ENCODE measurements at places on chromosomes 2 and 18.

- peak; percentile 94 for DNase-seq
Observed at GRCh38 chr2:191023235-191023679, 9.3 kb upstream of the STAT1 start.

DNA sequence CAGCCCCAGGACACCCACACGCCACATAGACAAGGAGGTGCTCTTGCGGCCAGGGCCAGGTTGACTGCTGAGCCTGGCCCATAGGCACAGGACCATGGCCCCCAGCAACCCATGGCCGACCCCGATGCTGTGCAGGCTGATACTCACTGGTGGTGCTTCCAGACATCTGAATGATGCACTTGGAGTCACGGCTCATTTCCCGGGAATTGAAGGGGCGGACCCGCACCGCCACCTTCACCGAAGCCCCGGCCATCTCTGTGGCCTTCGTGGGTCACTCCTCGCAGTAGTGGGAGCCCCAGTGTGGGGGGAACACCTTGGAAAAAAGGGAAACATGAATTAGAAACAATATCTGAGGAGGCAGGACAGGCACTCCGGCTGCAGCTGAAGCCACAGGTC is 22.5 kb downstream of the KIF1A start:
- DNase-seq, result no peak

DNA sequence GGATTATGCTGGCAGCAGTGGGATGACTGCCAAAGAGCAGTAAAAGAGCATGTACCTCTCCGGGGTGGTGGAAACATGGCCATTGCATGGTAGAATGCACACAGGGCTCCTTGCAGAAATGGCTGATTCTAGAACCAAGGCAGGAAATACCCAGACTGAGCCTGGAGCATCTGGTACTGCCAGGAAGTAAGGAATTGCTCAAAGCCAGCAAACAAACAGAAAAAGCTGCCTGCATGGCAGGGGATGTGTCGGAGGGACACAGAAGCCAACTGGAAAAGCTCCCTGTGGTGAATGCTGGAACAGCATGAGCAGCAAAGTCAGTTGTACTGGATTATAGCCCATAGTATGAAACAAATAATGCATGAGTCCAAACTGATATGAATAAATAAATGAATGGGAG is 78.0 kb upstream of the NFATC1 start:
- DNase-seq, result no peak

DNA sequence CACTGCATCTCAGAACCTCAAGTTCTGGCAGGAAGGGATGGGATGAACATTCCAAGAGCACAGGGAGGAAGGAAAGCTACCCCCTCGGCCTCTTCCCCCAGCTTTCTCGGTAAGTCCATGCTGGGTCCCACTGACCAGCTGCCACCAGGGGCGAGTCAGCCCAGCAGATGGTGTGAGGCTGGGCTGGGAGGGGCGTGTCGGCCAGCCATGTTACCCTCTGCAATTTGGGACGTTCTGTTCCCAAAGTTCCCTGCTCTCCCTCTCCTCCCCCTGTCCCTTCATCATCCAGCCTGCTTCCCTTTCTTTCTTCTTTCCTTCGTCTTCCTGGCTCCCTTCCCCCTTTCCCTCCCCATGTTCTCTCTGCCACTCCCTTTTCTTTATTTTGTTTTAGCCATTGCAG is 74.3 kb upstream of the TNP1 start:
- no peak for DNase-seq

- DNase-seq, result no peak
Observed at GRCh38 chr2:145765874-145766273, 1246.0 kb upstream of the ZEB2 start.

DNA sequence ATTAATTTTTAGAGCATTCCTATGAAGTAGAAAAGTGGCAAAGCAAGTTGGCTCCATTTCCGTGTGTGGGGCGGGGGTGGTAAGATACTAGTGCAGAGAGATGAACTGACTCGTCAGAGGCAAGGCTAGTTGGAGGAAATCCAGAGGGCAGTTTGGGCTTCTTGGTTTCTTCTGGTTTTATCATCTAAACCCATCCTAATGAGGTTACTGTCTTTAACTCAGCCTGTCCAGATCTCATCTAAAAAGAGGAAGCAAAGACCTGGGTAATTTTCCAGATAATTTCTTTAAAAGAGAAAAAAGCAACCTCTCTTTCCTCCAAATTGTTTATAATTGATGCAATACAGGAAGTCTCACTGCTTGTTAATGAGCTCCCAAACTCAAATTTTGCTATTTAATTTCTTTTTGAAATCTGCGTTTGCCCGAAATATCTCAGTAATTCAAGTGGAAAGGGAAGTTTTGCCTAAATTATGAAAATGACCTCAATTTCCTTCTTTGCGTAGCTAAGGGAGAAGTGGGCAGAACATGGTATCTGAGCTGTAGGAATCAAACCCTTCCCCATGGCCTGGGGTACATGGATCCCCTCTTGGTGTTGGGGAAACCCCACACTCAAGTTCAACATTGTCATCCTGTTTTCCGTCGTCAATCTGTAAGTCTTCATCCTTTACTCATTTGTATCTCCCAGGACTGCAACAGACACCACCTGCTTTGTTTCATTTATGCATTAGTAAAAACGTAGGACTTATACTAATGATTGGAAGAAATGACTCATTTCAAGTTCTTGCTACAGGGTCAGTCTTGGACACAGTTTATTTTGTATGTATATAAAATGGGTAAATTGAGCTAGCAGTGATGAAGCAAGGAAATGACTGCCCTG is 89.1 kb upstream of the KLF7 start:
- DNase-seq, result peak; percentile 83

DNA sequence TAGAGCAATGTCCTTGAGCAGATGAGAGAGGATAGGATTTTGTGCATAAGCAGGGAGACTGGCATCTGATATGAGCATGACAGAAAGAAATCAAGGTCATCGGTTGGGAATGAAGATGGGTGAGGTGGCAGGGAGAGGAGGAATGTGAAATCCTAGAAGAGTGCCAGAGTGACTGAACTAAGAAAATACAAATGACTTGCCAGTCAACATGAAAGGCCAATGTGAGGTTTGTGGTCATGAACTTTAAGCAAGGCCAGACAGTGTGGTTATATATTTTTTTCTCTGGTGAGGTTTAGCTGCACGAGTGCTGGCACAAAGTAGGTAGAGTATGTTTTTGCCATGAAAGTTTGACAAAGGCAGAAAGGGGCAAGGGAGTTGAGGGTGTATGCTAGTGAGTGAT is 21.2 kb downstream of the QPCT start:
- no peak for DNase-seq

DNA sequence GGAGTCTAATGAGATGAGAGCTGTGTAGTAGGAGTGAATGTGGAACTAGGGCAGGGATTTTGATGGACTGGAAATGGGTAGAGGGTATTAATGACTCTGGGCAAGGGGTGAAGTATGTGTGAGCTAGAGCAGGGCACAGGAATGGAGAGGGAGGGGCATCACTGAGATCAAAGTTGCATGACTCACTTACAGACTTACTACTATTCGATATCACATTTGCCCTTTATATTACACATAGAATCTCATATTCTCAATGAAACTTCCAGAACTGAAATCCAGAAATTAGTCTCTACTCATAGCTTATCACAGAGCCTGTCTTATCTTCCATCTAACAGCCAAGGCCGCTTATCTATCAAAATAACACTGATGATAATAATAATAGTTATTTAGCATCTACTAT is 20.0 kb upstream of the ITGB6 start:
- DNase-seq, result no peak

DNA sequence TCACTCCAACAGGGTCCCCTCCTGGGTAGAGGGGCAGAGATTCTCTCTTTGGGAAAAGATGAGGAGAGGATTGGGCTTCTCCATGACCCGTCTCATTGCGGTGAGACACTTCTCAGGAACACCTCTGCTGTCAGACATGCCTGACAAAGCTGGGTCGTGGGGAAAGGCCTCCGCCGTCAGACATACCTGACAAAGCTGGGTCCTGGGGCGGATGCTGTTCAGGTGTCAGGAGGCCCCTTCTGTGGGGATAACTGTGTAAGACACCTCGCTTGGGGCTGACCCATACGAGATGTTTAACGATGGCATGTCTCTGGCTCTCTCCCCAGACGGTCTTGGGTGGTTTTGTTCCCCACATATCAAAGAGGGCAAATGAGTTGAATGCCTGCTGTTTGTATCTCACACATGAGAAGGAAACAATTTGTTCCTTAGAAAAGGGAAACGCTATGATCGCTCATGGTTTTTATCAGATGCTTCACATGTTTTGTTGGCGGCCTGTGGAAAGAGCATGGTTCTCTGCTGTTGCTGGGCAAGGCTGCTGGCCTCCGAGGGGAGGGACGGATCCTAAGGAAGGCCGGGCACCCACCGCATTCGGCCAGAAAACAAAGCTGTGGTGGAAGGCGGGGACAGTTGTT is 40.8 kb upstream of the PXDN start:
- DNase-seq, result no peak

DNA sequence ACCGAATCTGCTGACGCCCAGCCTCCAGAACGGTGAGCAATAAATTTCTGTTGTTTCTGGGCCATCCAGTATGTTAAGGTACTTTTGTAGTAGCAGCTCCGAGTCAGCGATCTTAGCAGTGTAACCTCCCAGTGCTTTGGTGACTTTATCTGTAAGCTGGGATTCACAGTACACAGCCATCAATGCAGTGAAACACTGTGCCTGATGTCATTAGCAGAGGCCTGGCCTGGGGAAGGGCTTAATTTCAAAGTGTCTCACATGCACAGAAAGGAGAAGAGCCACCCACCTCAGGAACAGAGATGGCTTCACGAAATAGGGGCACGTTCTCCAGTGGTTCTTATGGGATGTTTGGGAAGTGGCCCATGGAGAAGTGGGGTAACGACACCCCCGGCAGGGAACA is 281.2 kb downstream of the PHLPP1 start:
- DNase-seq, result peak; percentile 50

- no peak for DNase-seq
Observed at GRCh38 chr2:233256048-233256447, 4.6 kb downstream of the ATG16L1 start.

DNA sequence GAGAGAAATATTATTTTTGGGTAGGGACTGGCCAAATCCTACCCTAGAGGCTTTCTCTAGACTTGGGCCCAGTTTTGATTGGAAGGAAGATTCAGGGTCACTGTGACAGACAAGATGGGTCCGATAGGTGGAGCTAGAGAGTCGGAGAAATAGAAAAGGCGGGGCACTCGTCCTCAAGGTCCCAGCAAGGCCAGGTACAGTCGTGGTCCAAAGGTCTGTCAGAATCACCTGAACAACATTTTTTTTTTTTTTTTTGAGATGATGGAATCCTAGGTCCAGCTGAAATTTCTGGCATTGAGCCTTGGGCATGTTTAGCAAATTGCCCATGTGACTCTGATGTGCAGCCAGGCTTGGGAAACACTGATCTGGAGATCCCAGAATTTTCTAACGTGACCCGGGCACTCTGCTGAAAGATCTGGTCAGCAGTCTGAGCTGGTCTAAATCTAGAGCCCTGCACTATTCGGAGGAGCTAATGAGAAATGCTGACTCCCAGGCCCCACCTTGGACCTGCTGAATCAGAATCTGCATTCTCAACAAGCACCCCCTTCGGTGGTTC is 23.0 kb upstream of the NTSR2 start:
- DNase-seq, result peak; percentile 85

GRCh38 chr2:231191896-231192872 is 6.2 kb upstream of the ARMC9 start:
- peak; percentile 83 for DNase-seq

GRCh38 chr2:97737421-97738178 is 24.2 kb downstream of the ZAP70 start:
- DNase-seq, result no peak

- no peak for DNase-seq
Observed at GRCh38 chr2:214135966-214136365, 274.9 kb upstream of the VWC2L start.

- no peak for DNase-seq
Observed at GRCh38 chr2:96095116-96095636, 21.2 kb downstream of the ADRA2B start.

GRCh38 chr2:20506201-20506685 is 59.4 kb downstream of the RHOB start:
- DNase-seq, result no peak

- no peak for DNase-seq
Observed at GRCh38 chr2:234050455-234051135, at the start of gene SPP2. SPP2 (plus strand) TSS chr2:234050702; CDS start chr2:234050787, 85 bp downstream.

GRCh38 chr2:173407176-173407575 is 52.5 kb downstream of the CDCA7 start:
- no peak for DNase-seq

GRCh38 chr2:168432565-168433186 is 23.4 kb upstream of the CERS6 start:
- no peak for DNase-seq

DNA sequence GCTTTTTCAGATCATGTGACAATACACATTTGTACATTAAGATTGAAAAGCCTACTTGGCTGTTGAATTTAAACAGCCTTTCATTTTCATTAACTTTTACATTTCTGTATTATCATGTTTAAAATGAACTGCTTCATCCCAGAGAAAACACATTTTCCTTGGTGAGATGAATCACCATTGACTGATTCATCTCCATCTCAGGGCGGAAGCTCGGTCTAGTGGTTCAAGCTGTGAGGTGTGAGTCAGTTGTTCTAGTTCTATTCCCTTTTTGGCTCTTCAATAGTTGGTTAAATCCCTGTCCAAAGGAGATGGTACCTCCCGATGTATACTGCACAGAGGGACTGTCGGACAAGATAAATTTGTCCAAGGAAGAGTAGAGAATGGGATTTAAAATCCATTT is 189.7 kb downstream of the ADCYAP1 start:
- DNase-seq, result no peak

- DNase-seq, result no peak
Observed at GRCh38 chr2:11056614-11057013, 98.7 kb upstream of the SLC66A3 start.

DNA sequence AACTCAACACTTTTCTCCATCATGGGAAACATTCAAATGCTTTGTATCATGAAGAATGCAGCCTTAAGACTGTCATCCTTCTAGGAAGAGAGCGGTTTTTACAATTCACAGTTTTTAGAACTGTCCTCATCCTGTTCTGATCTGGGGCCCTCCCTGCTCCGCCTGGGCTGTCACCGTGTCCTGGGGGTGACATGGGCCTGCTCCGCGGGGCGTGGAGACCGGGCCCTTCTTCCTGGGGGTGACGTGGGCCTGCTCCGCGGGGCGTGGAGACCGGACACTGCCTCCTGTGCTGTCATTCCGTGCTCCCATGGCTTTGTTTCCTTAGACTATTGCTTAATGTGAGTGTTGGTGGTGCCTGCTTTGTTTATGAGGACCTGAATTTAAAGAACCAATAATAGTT is 122.8 kb downstream of the TMEM18 start:
- DNase-seq, result no peak

GRCh38 chr2:152466980-152467676 is 132.2 kb downstream of the FMNL2 start:
- peak; percentile 62 for DNase-seq
